Naive thymus-derived CD8-positive, alpha-beta T cell (primary cell): ENCODE measurements at places on chromosomes 5 and 9. TPM values are rescaled to one million over a fixed set of nuclear protein-coding genes. Genes with fewer than 3 reads are reported as not detected.

BTNL3 gene
- total RNA-seq = not detected

CSF2 gene
- not detected for total RNA-seq

ADAMTS12 gene
- total RNA-seq = 0.05 TPM

BNC2 gene
- not detected for total RNA-seq

IFNE gene
- 0.23 TPM for total RNA-seq

FCN1 gene
- 1.3 TPM for total RNA-seq

SLC6A19 gene
- total RNA-seq = not detected

THBS4 gene
- total RNA-seq = 0.52 TPM

SPINK4 gene
- not detected for total RNA-seq

GALNT12 gene
- 9.3 TPM for total RNA-seq

LMNB1 gene
- total RNA-seq = 27.8 TPM

PCAT7 gene
- total RNA-seq = not detected

PCDHGA11 gene
- 0.36 TPM for total RNA-seq

FAM78A gene
- 80.9 TPM for total RNA-seq

SLC1A1 gene
- not detected for total RNA-seq

HEMGN gene
- total RNA-seq = 3.4 TPM

MAT2B gene
- total RNA-seq = 145 TPM

SPEF2 gene
- total RNA-seq = 13.7 TPM

STPG3 gene
- total RNA-seq = not detected

FRRS1L gene
- total RNA-seq = not detected

C1QTNF3 gene
- 5.7 TPM for total RNA-seq

STX17 gene
- 49.8 TPM for total RNA-seq

CLK4 gene
- total RNA-seq = 105 TPM

TMEFF1 gene
- total RNA-seq = not detected

APBB3 gene
- 75.6 TPM for total RNA-seq

CLINT1 gene
- 65.7 TPM for total RNA-seq

WDR38 gene
- not detected for total RNA-seq

TAF1L gene
- total RNA-seq = 0.08 TPM

EQTN gene
- not detected for total RNA-seq

ECSCR gene
- not detected for total RNA-seq

SMIM33 gene
- 0.13 TPM for total RNA-seq

SYNPO gene
- total RNA-seq = 0.71 TPM
